ENCODE measurements at places on chromosomes 3 and 15. TPM values are rescaled to one million over a fixed set of nuclear protein-coding genes. Genes with fewer than 3 reads are reported as not detected.

DNA sequence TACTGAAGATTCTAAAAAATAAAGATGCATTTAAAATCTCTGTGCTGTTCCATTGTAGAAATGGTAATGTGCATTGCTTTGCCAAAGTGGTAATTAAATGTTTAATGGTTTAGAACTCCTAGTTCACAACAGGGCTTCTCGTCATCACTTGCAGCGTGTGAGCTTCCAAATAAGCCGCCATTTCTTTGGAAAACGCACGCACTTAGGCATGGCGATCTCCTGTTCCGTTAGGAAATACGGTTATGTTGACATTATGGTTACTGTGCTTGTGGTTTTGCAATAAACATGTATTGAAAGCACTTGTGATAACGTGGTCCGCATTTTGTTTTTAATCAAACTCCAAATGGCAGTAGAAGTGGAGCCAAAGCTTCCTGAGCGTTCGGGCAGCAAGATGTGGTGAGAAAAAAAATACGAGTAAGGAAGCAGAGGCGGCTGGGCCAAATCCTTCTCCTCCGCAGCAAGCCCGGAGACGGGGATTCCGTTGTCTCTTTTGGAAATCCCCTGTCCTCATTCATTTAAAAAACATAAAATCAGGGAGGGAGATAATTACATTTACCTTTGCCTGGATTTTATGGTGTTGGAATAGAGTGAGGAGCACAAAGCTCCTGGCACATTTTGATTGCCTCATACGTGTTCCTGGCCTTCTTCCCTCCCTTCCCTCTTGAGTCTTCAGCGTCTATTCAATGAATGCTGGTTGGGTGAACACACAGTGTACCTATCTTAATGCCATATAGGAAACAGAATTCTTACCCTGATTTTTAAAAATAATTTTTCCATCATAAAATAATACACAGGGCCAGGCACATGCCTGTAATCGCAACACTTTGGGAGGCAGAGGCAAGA is 97.5 kb downstream of the SLC49A4 start:
- DNase-seq = no peak

DNA sequence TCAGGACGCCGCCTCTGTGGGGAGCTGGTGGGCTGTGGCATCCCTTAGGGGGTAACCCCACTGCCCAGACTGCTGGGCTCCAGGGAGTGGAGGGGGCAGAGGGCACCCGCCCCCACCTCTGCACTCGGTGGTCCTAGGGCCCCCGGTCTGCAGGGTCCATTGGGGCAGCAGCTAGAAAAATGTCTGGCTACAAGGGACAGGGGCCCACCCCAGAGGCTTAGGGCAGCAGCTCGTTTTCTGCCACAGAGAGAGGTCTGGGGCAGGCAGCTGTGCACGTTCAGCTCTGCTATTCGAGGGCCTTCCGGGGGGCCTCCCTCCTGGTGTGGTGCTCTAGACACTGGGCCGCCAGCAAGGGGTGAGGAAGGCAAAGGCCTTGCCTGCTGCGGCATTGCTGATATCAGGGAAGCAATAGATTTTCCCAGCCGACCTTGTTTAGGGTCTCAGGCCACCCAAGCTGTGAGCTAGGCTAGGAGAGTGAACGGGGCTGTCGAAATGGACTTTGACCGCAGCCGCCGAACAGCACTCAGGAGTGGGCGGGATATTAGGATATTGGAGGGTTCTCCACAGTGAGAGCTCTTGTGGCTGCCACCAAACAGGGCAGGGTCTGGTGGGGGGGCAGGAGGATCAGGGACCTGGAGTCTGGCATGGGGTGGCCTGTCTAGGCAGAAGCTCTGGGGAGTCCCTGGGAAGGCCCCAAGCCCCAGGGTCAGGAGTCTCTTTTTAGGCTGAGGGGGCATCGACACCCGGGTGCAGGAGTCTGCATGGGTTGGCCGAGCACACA is 61.4 kb upstream of the KLF13 start:
- no peak for DNase-seq

DNA sequence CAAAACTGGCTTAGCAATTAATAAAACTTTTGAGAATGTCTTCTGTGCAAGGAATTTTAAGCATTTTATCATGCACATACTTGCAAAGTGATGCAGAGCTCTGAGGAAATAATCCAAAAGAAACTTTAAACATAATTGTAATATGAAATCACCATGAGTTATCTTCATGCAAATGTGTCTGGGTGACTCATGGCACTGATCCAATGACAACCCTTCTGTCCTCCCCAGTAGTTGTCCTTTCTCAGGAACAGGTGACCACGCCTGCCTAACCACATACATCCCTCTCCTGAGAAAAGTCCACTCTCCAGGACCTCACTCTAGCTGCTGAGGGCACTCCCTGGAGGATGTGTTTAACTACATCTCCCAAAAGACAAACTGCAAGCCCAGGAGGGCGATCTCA is 530.6 kb upstream of the IL12A start:
- DNase-seq = no peak

DNA sequence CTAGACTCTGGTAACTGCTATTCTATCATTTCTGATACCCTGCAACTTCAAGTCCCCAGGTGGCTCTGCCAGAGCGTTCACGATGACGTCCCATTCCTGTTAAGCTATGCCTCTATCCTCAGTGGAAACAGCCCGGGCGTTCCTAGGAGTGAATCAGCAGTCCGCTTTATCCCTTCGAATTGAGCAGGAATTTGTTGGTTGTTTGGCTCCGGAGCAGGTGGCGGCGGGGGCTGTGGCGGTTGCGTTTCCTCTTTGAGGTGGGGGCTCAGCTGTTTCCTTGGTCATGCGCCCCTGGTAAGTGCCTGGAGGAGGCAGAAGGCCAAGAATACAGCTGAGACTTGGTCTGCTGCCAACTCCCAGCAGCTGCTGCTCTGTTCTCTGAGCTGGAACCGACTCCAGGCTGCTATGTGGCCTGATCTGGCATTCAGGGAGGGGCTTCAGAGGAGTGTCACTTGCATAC is 25.2 kb downstream of the ARPP21 start:
- no peak for DNase-seq

GRCh38 chr3:37124435-37124834 is 49.9 kb downstream of the LRRFIP2 start:
- no peak for DNase-seq

DNA sequence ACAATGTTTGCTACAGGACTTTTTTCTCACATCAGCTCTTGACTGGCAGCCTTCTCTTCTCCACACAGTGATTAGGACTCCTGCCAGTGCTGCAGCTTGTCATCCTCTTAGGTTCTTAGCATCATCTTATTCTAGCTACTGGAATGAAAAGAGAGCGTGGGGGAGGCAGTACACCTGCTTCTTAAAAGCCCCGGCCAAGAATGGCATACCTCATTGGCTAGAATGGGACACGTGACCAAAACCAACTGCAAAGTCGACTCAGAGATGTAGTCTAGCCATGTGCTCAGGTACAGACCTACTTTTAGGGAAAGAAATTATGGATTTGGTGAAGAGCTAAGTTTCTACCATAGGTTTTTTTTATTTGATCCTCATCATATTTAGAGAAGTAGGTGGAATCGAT is 44.1 kb downstream of the RARB start:
- DNase-seq = no peak

DNA sequence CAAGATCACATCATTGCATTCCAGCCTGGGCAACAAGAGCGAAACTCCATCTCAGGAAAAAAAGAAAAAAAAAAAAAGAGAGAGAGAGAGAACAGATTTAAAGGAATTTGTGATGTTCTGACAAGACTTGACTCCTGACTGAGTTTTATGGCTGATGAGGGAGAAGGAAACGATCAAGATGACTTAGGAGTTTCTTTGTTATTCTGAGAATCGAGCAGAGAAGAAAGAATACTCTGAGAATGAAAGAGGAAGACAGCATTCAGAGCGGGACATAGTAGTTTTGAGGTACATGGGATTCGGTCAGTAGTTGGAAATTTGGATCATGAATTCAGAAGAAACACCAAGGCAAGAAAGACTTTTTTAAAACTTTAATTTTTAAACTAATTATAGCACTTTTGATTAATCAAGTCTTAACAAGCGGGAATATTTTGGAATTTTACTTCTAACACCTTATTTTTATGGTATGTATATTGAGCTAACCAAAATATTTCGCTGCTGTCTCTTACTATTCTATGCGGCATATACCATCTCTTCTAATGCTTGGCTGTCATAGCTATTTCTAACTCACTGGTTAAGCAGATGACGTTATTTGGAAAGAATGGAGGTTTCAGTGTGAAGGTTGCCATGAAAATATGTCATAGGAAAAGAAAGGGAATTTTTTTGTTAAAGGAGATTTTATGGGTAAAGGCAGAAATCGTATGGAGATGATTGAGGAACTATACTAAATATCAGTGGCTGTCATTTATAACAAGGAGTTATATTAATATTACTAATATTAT is 644.1 kb downstream of the RBMS3 start:
- DNase-seq = no peak

DNA sequence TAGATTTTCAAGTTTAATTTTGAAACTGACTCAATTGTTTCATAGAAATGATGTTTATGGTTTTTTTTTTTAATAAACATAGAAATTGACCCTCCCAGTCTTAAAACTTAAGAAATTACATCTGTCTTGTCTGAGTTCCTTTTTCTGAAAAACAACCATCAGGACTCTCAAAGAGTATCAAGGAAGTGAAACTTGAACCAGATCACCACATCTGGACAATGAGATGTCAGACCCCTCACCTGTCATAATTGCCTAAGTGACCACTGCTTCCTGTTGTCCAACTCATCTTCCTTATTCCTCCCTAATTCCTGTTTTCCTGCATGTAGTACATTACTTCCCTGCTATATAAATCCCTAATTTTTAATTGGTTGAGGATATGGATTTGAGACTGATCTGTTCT is 441.5 kb upstream of the ARHGEF26 start:
- DNase-seq = no peak

GRCh38 chr15:81111510-81112470 is 22.3 kb upstream of the CFAP161 start:
- no peak for DNase-seq

DNA sequence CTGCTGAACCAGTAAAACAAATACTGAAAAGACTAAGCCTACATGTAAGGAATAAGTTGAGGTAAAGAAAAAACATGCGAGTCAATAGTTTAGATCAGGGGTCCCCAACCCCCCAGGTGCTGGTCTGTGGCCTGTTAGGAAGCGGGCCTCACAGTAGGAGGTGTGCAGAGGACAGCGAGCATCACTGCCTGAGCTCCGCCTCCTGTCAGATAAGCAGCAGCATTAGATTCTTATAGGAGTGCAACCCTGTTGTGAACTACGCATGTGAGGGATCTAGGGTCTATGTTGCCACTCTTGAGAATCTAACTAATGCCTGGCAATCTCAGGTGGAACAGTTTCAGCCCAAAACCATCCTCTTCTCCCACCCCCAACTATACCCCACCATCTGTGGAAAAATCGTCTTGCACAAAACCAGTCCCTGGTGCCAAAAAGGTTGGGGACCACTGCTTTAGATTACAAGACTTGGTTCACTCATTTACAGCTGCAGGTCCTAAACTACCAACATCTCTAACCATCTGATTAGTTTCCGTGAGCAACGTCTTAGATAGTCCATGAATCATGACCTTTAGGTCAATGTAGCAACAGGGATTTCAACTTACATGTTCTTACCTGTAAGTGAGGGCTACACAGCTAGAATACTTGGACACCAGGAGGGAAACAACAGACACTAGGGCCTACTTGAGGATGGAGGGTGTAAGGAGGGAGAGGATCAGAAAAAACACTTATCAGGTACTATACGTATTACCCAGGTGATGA is 66.7 kb downstream of the TRANK1 start:
- DNase-seq = no peak

- DNase-seq = no peak
Measured at GRCh38 chr3:99949956-99950670, 132.5 kb downstream of the CMSS1 start.

DNA sequence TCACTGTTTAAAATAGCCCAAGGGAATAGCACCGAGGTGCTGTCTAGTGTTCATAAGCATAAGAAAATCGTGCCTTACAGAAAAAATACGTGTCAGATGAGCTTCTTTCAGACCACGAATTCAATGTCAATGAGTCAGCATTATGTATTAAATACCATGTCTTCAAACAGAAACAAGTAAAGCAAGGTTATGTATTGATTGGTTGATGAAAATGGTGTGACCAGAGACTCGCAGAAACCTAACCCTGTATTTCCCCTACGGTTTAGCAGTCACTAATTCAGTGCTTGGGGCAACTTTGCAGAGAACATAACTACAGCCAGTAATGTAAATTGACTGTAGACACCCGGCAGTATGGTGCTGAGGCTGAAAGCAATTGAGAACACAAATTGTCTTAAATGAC is 307.7 kb downstream of the IL5RA start:
- no peak for DNase-seq

DNA sequence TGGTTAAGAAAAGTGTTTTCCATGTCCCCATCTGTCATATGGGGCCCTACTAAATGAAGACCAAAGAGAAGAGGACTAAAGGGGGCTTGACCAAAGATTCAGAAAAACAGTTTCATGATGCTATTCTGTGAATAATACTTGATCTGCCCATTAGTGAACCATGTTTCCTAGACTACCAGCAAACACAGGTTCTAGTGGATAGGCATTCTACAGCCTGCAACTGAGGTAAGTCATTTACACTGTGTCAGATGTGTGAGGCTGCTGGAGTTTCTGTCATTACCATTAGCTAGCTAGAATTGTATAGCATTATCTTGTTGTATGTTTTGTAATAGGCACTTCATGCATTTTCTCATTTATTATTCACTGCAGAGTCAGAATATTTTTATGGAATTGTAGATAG is 6.6 kb downstream of the GPR171 start:
- no peak for DNase-seq

- no peak for DNase-seq
Measured at GRCh38 chr3:161295325-161295724, 74.2 kb downstream of the NMD3 start.

GRCh38 chr15:80789296-80789695 is 10.1 kb downstream of the CEMIP start:
- no peak for DNase-seq

- no peak for DNase-seq
Measured at GRCh38 chr3:16516695-16517481, 3.4 kb upstream of the RFTN1 start.

GRCh38 chr3:174097686-174098085 is 700.1 kb downstream of the NLGN1 start:
- DNase-seq = no peak

DNA sequence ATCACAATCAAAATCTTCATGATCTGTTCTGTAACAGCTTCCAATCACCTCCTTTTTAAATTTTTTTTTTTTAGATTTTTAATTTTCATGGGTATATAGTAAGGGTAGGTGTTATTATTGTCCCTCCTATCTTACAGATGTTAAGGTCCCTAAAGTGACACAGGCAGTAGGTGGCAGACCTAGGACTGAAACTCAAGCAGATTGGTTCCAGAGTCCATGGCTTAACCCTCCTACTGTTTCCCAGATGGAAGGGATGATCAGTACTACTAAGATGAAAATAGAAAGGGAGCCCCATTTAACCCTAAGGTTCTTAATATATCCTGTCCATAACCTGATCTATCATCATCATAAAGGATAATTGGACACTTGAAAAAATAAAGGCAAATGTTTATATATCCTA is 57.1 kb downstream of the CHAC1 start:
- DNase-seq = no peak

GRCh38 chr15:87626860-87627259 is 629.7 kb downstream of the NTRK3 start:
- DNase-seq = no peak

- no peak for DNase-seq
Measured at GRCh38 chr3:190621927-190622326, 108.0 kb downstream of the IL1RAP start.

The KBTBD13 gene
- not detected for total RNA-seq

The GOLGA8J gene
- total RNA-seq = 0.20 TPM

The SH3GL3 gene
- total RNA-seq = not detected

The ABI3BP gene
- total RNA-seq = not detected

The GP5 gene
- total RNA-seq = 4.2 TPM

The CCDC191 gene
- total RNA-seq = 7.1 TPM

The CHAC1 gene
- total RNA-seq = 1.2 TPM

The LRRC3B gene
- total RNA-seq = not detected

The IL17RE gene
- 2.4 TPM for total RNA-seq

The HESX1 gene
- total RNA-seq = not detected

The OSTN gene
- total RNA-seq = not detected

Measured in CD4-positive, alpha-beta memory T cell (primary cell).